ENCODE measurements at places on chromosomes 1 and 21.

- DNase-seq, result peak; percentile 7
Measured at GRCh38 chr1:206513312-206514111, 6.2 kb downstream of the RASSF5 start.

DNA sequence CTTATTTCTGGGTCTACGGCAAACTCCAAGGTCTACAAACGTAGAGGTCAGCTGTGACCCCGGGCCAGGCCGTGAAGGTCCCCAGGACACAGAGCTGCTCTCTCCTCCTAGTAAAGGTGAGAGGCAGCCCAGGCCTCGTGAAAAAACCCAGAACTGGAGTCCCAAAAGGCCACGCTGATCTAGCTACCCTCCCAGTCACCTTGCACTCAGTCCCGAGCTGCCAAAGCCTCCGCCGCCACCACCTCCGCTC, 125 bp downstream of the ATP5PF start:
- no peak for DNase-seq

DNA sequence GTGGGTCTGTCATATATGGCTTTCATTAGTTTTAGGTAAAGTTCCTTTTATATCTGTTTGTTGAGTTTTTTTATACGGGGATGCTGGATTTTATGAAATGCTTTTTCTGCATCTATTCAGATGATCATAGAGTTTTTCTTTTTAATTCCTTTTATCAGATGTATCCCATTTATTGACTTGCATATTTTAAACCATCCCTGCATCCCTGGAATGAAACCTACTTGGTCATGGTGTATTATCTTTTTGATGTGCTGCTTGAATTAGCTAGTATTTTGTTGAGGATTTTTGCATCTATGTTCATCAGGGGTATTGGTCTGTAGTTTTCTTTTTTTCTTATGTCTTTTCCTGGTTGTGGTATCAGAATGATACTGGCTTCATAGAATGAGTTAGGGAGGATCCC, 118.0 kb downstream of the NME7 start:
- no peak for DNase-seq

- no peak for DNase-seq
Measured at GRCh38 chr1:233844692-233845091, 59.8 kb upstream of the SLC35F3 start.

DNA sequence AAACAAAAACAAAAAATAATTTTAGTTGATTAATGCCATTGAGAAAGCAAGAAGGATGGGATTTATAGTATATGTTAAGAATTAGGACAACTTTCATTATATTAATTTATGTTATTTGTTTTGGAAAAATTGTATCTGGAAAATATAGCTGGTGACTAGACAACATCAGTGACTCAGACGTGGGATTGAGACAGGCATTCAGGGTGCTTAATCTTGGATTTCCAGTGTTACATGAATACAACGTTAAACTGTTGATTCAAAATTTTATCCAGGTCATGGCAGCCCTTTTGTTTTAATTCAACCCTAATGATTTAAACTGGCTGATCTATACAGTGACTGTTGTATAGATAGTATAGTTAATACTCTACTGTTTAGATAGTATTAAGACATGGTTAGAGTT, 827.1 kb upstream of the B3GALT2 start:
- DNase-seq, result no peak

DNA sequence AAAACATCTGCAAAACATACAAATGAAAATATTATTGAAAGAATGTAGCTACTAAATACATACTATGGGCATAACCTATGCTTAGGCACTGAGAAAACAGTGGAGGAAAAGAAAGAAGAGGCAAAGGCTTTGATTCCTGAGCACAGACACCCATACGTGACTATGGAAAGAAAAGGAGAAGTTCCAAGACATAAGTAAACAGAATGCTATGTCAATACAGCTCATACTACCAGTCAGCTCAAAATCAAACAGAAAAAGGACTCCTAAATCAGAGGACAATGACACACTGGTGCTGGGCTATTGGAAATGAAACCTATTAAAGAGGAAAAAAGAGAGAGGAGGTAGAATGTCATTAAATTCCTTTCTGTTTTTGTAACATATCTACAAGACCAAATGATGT, 225.4 kb downstream of the SMYD3 start:
- DNase-seq, result no peak

DNA sequence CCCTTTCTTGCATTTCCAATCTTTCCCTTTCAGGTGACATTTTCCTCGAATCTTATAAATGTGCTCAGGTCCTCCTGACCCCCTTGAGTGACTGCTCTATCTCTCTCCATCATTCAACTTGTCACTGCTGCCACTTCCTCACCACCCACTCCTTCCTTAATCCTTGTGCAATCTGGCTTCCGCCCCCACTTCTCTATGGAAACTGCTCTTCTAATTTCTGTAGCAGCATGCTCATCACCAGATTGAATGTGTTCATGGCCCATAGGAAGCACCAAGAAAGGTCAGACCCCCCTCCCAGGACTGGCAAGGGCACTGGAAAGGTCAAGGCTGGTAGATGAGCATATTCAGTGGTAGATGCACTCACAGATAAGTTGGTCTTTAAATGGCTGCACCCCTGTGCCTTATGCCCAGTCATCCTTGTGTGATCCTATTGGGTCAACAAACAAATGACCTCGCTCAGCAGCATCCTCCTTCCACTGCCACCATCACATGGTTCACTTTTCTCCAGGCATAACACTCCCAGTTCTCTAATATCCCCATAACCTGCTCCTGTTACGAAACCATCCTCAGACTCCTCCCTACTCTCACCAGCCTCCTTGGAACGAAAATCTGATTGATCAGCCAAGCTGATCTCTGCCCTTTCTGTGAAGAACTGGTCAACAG, 288.5 kb upstream of the POU3F1 start:
- DNase-seq, result no peak

DNA sequence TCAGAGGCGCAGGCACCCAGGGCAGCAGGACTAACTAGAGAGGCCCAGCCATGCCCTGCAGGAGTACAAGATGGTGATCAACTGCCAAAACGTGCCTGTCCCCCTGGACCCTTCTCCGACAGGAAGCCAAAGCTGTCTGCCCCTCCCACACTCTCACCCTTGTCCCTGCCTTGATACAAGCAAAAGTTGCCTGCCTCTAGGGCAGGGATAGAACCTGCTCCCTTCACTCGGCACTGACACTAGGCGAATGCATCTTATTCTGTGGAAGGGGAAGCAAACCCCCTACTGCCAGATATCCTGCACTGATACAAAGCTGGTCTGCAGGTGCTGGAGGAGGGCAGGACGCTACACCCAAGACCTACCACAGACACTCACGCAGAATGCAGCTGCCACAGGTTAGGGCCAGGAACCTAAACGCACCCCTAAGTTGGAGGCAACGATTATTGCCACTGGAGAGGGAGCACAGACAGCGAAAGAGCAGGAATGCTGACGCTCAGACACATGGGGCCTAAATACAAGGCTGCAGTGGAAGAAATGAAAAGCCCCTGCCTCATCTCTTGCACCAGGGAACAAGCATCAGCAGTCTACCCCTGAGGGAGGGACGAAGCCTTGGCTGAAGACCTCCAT, 3.7 kb downstream of the TARBP1 start:
- DNase-seq, result no peak

GRCh38 chr1:85090225-85090624, 41.9 kb upstream of the MCOLN3 start:
- DNase-seq, result no peak

DNA sequence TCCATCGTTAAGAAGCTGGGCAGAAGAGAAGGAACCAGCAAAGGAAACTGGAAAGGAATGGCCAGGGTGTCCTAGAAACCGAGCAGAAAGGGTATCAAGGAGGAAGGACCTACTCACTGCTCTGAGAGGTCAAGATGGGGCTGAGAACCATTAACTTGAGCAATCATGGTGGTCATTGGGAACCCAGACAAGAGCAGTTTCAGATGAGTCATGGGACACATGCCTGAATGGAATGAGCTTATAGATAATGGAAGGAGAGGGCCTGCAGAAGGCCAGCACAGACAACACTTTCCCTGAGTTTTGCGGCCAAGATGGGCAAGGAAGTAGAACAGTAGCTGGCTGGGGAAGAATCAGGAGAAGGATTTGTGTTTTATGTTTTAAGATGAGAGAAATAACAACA, 383.2 kb downstream of the KIF26B start:
- DNase-seq, result no peak

DNA sequence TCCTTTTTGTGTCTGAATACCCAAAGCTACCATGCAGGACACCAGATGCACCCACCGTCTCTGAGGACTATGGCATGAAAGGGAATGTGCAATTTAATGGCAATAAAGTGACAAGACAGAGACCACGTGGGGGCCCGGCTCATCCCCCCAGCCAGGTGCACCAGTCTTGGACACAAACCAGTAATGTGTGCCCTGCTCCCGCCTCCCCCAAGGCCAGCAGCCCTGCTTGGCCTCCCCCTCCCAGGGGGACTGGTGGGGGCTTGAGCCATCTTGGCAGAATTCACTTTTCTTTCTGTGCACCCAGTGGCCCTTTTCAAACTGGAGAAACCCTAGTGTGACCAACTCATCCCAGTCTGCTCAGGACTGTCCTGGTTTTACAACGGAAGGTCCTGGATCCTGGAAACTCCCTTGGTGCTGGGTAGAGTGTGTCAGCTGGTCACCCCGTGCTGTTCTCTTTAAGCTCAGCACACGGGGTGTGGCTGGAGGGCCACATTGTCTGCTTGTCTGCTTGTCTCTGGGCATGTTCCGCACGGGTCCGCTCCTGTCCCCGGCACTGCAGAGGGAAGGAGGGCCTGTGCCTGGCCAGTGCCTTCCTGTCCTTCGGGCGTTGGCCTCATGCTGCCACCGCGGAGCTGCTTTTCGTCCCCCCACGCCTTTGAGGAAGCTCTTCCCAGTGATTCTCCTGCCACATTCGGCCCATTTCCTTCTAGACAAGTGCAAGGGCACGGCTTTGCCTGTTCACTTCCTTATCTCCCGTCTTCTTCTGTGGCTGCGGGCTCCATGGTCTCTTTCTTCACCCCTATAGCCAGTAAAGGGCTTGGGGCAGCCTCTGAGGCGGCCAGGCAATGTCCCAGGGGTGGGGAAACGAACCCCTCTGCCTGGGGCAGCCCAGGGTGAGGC, 45.8 kb upstream of the TTC34 start:
- no peak for DNase-seq

- DNase-seq, result no peak
Measured at GRCh38 chr1:36350659-36351226, 27.3 kb upstream of the EVA1B start.

DNA sequence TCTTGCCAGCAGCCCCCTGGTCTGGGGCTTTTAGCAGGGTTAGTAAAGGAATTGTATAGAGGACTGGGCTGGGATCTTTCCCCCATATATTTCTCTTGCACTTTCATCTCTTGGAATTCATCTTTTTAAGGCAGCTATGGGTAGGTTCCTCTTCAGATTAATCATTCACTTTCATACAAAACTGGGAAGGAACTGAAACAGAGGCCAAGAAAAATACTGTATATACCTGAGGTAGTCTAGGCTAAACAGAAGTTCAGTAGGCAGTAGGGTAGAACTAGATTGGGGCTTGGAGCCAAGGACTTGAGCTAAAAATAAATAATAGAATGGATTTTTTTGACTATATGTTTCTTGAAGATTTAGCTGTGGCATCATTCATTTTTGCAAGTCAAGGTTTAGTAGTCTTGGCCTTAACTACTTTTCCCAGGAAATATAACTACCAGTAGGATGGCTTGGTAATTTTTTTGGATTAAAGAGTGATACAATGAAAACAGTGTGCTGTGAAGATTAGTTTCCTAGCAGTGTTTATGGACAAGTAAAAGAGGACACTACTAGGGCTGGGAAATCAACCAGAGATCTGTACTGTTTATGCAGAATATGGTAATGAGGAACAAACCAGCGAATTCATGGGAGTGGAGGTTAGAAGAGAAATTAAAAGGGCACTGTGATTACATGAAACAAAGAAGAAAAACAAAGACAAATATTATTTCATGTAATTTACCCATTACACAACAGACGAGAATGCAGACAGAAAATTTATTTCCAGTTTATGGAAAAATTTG, 50.9 kb upstream of the PTGS2 start:
- no peak for DNase-seq

DNA sequence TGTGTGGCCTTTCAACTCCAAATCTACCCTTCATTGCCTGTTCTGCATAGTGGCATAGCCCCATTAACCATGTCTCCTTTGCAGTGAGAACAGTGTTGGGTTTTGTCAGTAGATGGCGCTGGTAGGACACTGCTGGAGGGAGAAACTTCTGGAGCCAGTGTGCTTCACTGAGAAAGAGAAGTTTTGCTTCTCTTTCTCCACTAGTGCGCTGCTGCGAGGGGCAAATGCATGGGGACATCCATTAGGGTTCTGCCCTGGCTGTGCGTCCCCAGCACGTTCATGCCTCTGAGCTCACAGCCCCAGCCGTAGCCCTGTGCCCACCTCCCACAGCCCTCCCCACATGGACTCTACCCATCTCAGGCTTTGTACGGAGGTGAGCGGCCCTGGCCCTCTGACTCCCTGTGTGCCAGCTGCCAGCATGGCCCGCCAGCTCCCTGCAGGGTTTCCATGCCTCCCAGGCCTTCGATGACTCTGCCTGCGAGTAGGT, 53.1 kb downstream of the RIMS3 start:
- peak; percentile 75 for DNase-seq

- no peak for DNase-seq
Measured at GRCh38 chr1:205782627-205783432, 7.5 kb upstream of the RAB29 start.

GRCh38 chr1:5917281-5917590, 75.0 kb downstream of the NPHP4 start:
- DNase-seq, result no peak

DNA sequence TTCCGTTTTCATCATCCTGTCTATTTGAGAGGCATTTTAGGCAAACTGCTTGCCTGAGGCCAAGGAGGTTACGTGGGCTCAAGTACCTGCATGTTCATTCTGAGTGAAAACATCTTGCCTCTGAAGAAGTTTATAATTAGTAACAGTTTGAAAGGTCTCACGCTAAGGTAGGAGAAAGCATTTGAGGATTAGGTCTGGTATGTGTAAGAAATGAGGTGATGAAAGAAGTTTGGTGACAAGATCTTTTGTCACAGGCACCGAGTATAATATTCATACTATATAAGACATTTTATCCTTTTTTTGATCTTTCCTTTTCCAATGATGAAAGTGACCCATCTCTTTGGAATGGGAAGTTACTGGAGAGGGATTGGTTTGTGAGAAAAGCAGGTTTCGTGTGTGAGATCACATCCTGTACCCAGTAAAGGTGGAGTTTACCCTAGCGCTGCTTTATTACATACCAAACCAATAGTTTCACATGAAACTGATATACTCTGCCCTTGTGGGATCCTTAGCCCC, 98.7 kb upstream of the PDC start:
- DNase-seq, result no peak

GRCh38 chr1:50940291-50940690, 19.8 kb downstream of the FAF1 start:
- DNase-seq, result no peak

DNA sequence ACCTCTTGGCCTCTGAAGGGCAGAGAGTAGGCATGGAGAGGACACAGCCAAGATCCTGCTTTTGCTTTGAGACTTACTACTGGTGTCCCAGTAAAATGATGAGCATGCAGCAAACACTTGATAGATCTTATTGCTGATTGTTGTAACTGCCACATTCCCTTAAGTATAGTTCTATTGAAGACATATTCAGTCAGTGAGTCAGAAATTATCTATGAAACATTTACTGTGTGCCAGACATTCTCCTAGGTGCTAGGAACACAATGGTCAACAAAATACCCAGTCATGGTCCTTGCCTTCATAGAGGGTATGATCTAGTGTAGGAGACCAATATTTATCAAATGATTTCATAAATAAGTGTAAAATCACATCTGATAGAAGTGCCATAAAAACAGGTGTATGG, 13.6 kb downstream of the STYXL2 start:
- no peak for DNase-seq

Data from NCI-H345 (cell line).